ENCODE measurements at places on chromosomes 5 and 9. TPM values are rescaled to one million over a fixed set of nuclear protein-coding genes. Genes with fewer than 3 reads are reported as not detected.

Gene IGFBPL1
- not detected for total RNA-seq

Gene AQP7
- total RNA-seq, result 35.4 TPM

Gene CERCAM
- total RNA-seq, result 48.2 TPM

Gene KCNMB1
- 1.0 TPM for total RNA-seq

Gene PAEP
- total RNA-seq, result not detected

Gene ADAM19
- 10.4 TPM for total RNA-seq

Gene PCAT7
- total RNA-seq, result not detected

GRCh38 chr5:172858511-172858989, 24.5 kb downstream of the ERGIC1 start:
- H3K4me1 ChIP-seq, result peaks cover 69% of the 10 kb centered on the region
- no peak overlapping the region for H3K4me3 ChIP-seq
- H3K27me3 ChIP-seq, result no peaks in the 10 kb centered on the region

DNA sequence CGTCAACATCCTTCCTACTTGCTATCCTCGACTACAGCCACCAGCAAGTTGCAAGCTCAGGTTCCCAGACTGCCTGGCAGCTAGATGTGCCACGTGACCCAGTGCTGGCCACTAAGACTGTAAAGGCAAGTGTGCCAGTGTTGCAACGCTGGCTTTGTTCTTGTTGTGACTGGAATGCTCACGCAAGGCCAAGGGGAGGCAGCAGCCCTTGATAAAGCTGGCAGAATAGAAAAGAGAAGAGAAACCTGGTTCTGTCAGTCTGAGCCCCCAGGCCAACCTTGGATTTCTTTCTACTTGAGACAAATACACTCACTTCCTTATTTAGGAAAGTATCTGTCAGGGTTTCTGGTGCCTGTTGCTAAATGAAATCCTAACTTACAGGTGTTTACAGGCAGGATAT, 113.0 kb downstream of the KLHL3 start:
- no peaks in the 10 kb centered on the region for H3K36me3 ChIP-seq
- peaks cover 29% of the 10 kb centered on the region for H3K4me1 ChIP-seq
- peak overlapping the region; percentile 20 for H3K27ac ChIP-seq
- H3K27me3 ChIP-seq, result no peaks in the 10 kb centered on the region

DNA sequence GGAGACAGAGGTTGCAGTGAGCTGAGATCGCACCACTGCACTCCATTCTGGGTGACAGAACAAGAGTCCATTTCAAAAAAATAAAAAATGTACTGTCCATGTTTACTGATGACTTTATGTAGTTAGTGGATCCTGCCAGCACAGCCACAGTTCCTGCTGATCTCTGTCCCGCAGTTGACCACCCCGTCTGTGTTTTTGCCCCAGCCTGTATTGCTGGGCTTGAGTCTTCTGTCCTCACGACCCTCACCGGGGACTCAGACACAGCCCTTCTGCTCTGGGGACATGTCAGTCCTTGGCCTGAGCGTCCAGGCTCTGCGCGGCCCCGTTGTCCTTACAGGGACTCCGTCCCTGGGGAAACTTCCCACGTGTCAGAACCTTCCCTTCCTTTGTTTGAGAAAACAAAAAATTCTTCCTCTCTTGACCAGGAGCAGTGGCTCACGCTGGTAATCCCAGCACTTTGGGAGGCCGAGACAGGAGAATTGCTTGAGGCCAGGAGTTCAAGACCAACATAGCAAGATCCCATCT, 14.5 kb downstream of the SURF6 start:
- H3K36me3 ChIP-seq, result no peaks in the 10 kb centered on the region
- DNase-seq, result no peak
- no peaks in the 10 kb centered on the region for H3K4me1 ChIP-seq
- H3K27ac ChIP-seq, result no peak overlapping the region

- no peaks in the 10 kb centered on the region for H3K36me3 ChIP-seq
- H3K27me3 ChIP-seq, result no peaks in the 10 kb centered on the region
- no peak overlapping the region for H3K4me3 ChIP-seq
- H3K4me1 ChIP-seq, result peaks cover 7% of the 10 kb centered on the region
- DNase-seq, result no peak
These were observed 45.3 kb downstream of the ROR2 start for GRCh38 chr9:91904588-91905236.

DNA sequence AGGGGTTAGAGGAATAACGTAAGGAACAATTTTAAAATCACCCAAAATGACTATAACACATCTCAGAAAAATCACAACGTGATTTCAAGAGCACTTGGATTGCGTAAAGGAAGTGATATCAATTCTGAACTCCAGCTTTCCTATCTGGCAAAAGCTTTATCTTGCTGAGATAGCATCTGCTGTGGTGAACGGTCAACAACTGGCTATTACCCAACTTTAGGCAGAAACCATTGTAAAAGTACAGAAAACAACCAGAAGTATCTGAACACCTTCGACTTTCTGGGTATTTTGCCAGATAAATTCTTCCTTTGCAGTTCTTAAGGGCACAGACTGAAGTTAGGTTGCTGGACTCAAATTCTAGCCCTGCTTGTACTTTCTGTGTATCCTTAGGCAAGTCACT, 9.2 kb downstream of the ABLIM3 start:
- DNase-seq, result no peak
- H3K36me3 ChIP-seq, result no peaks in the 10 kb centered on the region
- H3K4me3 ChIP-seq, result no peak overlapping the region

- H3K4me1 ChIP-seq, result no peaks in the 10 kb centered on the region
- no peaks in the 10 kb centered on the region for H3K36me3 ChIP-seq
- no peaks in the 10 kb centered on the region for H3K27me3 ChIP-seq
- H3K27ac ChIP-seq, result no peak overlapping the region
These were observed 27.8 kb downstream of the CRHBP start for GRCh38 chr5:76980518-76981144.

DNA sequence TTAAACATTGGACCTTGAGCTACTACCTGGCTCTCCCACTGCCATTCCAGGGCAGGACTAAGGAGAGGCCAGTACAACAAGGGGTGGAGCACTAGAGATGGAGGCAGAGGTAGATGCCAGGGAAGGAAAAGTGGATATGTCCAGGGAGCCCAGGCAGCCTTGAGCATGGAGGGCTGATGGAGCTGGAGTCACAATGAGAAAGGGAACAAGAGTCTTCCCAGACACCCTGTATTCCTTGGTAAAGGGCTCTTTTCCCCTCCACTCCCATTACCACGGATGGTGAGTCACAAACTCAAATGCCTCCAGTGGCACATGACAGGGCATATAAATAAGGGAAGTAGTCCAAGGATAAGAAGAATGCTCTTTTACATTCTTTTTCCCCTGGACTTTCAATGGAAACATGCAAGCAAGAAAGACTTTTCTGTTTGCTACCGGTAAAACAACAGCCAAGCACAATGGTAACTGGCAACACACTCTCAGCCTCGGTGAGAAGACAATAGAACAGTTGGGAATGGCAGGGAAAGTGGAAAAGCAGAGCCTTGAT, 16.7 kb downstream of the ERAP1 start:
- H3K27ac ChIP-seq, result peak overlapping the region; percentile 53
- no peaks in the 10 kb centered on the region for H3K4me1 ChIP-seq
- DNase-seq, result no peak
- H3K4me3 ChIP-seq, result no peak overlapping the region
- H3K36me3 ChIP-seq, result peaks cover 8% of the 10 kb centered on the region

- no peak overlapping the region for H3K4me3 ChIP-seq
- no peaks in the 10 kb centered on the region for H3K27me3 ChIP-seq
- H3K36me3 ChIP-seq, result no peaks in the 10 kb centered on the region
- H3K27ac ChIP-seq, result no peak overlapping the region
- no peaks in the 10 kb centered on the region for H3K4me1 ChIP-seq
These were observed 20.3 kb downstream of the MED27 start for GRCh38 chr9:132059361-132059760.

GRCh38 chr9:72586388-72587130, 65.2 kb downstream of the TMC1 start:
- H3K27me3 ChIP-seq, result no peaks in the 10 kb centered on the region
- no peak overlapping the region for H3K4me3 ChIP-seq
- H3K27ac ChIP-seq, result no peak overlapping the region
- no peaks in the 10 kb centered on the region for H3K36me3 ChIP-seq
- DNase-seq, result no peak
- H3K4me1 ChIP-seq, result peaks cover 22% of the 10 kb centered on the region

DNA sequence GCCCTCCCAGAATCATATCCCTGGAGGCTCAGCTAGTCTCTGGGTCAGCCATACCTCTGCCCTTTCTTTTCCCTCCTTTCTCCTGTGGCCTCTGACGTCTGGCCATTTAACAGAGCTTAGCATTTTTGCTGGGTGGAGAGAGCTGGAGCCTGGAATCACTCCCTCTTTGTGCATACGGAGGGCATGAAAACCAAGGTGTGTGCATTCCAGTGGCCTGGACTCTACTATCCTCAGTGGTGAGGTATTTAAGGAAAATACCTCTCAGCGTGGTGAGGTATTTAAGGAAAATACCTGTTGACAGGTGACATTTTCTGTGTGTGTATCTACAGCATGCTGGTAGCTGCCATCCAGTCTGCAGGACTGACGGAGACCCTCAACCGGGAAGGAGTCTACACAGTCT, 27.5 kb downstream of the TGFBI start:
- H3K27me3 ChIP-seq, result no peaks in the 10 kb centered on the region
- DNase-seq, result no peak
- H3K36me3 ChIP-seq, result peaks cover 27% of the 10 kb centered on the region

All from tibial nerve (tissue), 4 donors.